Vagina (tissue), 2 donors: ENCODE measurements at places on chromosomes 12 and 14.

GRCh38 chr12:116528498-116528897, 30.7 kb upstream of the MAP1LC3B2 start:
- no peaks in the 10 kb centered on the region for H3K36me3 ChIP-seq
- no peak for DNase-seq
- peak overlapping the region; percentile 49 for H3K27ac ChIP-seq
- H3K4me1 ChIP-seq: peaks cover 71% of the 10 kb centered on the region
- no peaks in the 10 kb centered on the region for H3K27me3 ChIP-seq

DNA sequence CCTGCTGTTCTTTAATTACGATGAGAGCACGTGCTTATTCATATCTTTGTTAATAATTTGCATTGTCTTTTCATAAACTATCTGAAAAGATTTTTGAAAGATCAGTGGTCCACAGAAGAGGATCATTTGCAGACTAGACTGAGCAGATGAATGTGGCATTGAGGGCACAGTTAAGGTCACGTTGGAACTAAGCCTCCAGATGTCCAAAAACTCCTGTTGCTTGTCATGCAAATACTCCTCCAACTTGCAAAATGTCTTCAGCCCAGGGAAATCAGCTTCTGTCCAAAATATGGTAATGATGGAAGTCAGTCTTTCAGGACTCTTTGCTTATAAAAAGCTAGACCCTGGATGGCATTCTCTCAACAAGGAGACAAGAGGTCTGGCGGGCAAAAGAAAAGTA, 201.6 kb upstream of the TMEM260 start:
- H3K27me3 ChIP-seq: no peaks in the 10 kb centered on the region
- DNase-seq: no peak
- H3K27ac ChIP-seq: peak overlapping the region; percentile 70

DNA sequence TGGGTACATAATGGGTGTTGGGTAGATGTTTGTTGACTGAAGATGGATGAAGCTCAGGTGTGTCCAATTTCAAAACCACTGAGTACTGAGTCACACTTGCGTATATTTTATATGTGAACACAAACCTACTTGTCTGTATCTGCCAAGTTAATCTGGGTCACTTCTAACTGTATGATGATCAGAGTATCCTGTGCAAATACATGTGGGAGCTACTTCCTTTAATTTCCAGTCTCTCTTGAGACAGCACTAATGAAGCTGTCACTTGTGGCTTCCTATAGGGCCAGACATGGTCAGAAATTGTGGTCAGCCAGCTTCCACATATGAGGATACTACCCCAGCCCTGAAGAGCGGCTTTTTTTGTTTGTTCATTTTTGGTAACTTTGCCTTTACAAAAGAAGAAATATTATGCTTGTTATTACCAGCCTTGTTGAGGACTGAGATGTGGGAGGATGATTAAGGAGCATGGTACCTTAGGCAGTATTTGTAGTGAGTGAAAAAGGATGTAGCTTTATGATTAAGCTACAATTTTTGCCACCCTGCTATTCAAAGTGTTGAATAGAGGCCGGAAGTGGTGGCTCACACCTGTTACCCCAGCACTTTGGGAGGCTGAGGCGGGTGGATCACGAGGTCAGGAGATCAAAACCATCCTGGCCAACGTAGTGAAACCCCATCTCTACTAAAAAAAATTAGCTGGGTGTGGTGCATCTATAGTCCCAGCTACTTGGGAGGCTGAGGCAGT, 32.4 kb downstream of the PLXNC1 start:
- H3K36me3 ChIP-seq: no peaks in the 10 kb centered on the region
- H3K27me3 ChIP-seq: no peaks in the 10 kb centered on the region
- no peaks in the 10 kb centered on the region for H3K4me1 ChIP-seq
- no peak overlapping the region for H3K4me3 ChIP-seq

GRCh38 chr12:49264873-49265792, at the start of gene TUBA1C:
TSS of gene TUBA1C (plus strand) at chr12:49265082. CDS start at chr12:49265182, 100 bp downstream.
- H3K4me1 ChIP-seq: peaks cover 42% of the 10 kb centered on the region
- no peaks in the 10 kb centered on the region for H3K27me3 ChIP-seq
- peaks cover 7% of the 10 kb centered on the region for H3K36me3 ChIP-seq
- H3K27ac ChIP-seq: peak within 1 kb of the TSS; percentile 96
- H3K4me3 ChIP-seq: peak within 1 kb of the TSS; percentile 98
- DNase-seq: no peak

GRCh38 chr14:98022541-98023520, 1225.6 kb downstream of the VRK1 start:
- no peak overlapping the region for H3K27ac ChIP-seq
- H3K4me3 ChIP-seq: no peak overlapping the region
- no peaks in the 10 kb centered on the region for H3K4me1 ChIP-seq
- H3K27me3 ChIP-seq: no peaks in the 10 kb centered on the region
- DNase-seq: no peak

DNA sequence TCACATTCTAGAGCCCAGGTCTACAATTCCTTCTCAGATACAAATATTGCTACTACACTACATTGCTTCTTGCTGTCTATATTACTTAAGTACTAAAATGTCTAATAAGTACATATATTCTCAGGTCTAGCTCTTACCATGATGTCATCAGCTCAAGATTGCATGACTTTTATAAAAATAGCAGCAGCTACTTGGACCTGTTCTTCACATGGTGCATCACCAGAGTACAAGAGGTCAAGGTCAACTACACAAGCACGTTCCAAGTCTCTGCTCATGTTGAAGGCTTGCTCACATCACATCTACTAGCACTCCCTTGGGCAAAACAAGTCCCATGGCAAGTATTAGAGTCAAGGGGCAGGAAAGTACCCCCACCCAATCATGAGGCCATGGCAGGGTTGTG, 465.6 kb downstream of the MED13L start:
- DNase-seq: no peak
- peaks cover 9% of the 10 kb centered on the region for H3K4me1 ChIP-seq
- no peaks in the 10 kb centered on the region for H3K27me3 ChIP-seq

DNA sequence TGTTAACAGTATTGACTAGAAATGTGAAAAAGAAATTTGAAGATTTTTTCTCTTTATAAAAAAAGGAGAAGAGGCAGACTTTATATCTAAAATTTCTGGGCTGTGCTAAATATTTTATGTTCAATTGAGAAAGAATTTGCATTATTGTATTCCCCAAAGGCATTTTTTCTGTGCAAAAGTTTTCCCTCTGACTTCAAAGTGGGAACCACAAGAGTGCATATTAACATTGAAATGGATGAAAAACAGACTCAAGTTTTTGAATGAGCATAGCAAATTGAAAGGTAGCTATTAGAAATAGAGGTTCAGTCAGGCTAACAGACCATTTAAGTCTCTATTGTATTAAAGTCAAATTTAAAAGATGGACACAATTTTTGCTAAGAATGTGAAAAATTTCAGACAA, 95.2 kb downstream of the RASSF9 start:
- H3K36me3 ChIP-seq: no peaks in the 10 kb centered on the region
- no peaks in the 10 kb centered on the region for H3K27me3 ChIP-seq
- DNase-seq: no peak
- no peak overlapping the region for H3K4me3 ChIP-seq

DNA sequence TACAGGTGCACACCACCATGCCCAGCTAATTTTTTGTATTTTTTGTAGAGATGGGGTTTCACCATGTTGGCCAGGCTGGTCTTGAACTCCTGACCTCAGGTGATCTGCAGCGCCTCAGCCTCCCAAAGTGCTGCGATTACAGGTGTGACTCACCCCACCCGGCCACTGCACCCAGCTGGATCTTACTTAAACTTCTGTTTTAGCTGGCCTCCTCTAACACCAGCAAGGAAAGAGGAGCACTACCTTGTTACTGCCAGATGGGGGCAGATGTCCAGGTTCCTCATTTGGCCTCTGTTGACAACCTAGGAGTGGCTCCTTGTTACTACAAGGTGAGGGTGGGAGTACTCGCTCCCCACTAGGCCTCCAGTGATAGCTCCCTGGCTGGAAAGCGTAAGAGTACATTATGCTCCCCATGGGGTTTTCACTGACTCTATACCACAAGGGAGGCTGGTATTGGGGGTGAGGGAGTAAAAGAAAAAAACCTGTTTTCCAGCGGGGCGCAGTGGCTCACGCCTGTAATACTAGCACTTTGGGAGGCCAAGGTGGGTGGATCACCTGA, 13.2 kb upstream of the ARF6 start:
- H3K36me3 ChIP-seq: no peaks in the 10 kb centered on the region
- H3K27me3 ChIP-seq: no peaks in the 10 kb centered on the region
- H3K4me3 ChIP-seq: no peak overlapping the region

DNA sequence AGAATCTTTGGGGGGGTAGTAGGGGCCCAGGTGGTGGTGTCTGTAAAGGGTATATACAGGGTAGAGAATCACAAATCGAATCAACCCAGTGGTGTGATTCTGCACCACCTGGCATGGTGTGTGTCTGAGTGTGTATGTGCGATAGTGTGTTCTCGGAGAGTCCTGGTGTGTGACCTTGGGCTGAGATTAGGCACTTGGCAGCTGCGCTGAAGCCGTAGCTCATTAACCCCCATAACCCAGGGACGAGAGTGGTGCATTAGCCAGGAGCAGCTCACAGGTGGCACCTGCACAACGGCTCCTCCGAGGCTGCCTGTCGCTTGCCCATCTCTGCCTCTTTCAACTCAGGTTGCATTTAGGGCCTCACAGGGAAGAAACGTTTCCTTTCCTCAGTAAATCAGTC, 15.6 kb upstream of the TESC start:
- H3K27ac ChIP-seq: no peak overlapping the region
- DNase-seq: no peak
- no peak overlapping the region for H3K4me3 ChIP-seq
- H3K4me1 ChIP-seq: no peaks in the 10 kb centered on the region

- H3K4me1 ChIP-seq: peaks cover 9% of the 10 kb centered on the region
- H3K27ac ChIP-seq: no peak overlapping the region
- no peaks in the 10 kb centered on the region for H3K27me3 ChIP-seq
- H3K36me3 ChIP-seq: no peaks in the 10 kb centered on the region
- H3K4me3 ChIP-seq: no peak overlapping the region
Measured at GRCh38 chr12:118346895-118347294, 25.8 kb downstream of the TAOK3 start.

DNA sequence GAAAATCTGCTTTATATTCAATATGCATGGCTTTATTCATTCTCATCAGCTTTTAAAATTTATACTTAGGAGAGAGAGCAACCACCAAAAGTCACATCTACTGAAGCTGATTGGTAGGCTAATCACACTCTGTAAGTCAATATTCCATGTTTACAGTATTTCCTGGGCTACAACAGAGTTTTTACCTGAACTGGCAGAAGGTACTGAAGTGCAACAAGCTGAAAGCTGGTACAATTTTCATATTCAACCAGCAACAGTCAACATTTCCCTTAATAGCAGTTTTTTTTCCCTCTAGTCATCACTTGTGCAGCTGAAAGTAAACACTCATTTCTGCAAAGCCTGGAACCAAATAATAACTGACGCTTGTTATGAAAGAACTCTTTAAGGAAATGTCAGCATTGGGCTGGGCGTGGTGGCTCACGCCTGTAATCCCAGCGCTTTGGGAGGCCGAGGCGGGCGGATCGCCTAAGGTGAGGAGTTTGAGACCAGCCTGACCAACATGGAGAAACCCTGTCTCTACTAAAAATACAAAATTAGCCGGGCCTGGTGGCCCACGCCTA, 12.9 kb downstream of the BRAP start:
- DNase-seq: no peak
- no peaks in the 10 kb centered on the region for H3K36me3 ChIP-seq
- no peak overlapping the region for H3K4me3 ChIP-seq
- H3K27ac ChIP-seq: no peak overlapping the region
- no peaks in the 10 kb centered on the region for H3K4me1 ChIP-seq
- no peaks in the 10 kb centered on the region for H3K27me3 ChIP-seq

- H3K36me3 ChIP-seq: peaks cover 34% of the 10 kb centered on the region
- no peaks in the 10 kb centered on the region for H3K27me3 ChIP-seq
- no peak overlapping the region for H3K4me3 ChIP-seq
Measured at GRCh38 chr12:124379938-124380754, 85.3 kb downstream of the RFLNA start.

- H3K27me3 ChIP-seq: no peaks in the 10 kb centered on the region
- peak overlapping the region; percentile 99 for H3K27ac ChIP-seq
- H3K4me1 ChIP-seq: peaks cover 68% of the 10 kb centered on the region
- DNase-seq: no peak
Measured at GRCh38 chr14:100241279-100241678, 2.3 kb downstream of the YY1 start.

DNA sequence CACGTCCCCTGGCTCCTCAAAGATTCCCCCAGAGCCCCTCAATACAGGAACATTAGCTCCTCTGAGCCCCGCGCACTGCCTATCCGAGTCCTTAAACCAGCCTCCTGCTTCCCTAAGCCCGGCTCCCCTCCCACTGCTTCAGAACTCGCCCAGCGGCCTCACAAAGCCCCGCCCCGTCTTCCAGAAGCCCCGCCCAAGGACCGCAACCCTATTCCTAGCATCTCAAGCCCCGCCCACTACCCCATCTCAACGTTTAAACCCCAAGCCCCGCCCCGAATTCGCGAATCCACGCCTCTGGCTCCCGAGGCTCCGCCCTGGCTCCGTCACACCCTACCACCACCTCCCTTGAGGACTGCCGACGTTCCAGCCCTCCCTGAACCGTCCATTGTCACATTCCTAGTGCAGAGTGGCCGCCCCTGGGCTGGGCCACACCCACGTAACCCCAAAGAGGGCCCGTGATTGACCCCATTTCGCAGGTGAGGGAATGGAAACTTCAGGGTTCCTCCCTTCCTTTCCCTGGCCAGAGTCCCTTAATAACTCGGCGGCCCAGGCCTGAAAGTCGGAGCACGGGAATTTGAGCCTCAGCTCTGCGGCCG, 646 bp upstream of the CORO1C start:
- no peaks in the 10 kb centered on the region for H3K27me3 ChIP-seq
- peak; percentile 99 for DNase-seq
- H3K4me1 ChIP-seq: peaks cover 38% of the 10 kb centered on the region
- no peaks in the 10 kb centered on the region for H3K36me3 ChIP-seq

DNA sequence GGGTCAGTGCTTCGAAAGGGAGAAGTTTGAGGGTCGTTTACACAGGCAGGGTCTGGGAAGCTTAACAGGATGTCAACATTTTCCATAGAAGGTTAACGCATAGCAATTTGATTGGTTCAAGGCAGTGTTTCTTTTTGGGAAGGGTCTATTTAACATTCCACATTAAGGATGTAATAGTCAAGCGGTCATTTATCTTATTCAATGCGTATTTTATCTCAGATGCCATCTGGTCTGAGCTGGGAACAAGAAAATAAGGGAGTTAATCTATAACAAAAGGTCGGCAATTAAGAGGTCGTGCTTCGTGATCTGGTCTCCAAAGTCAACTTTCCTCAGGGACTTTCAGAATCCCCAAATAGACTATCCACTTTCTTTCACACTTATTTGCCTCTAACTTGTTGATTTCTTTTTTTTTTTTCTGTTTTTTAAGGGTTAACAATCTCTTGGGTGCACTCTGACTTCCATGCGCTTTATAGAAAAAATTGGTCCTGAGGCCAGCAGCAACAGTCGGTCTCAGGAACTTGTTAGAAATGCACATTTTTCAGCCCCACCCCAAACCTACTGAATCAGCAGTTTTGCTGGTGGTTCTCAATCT, 550 bp upstream of the RESF1 start:
- H3K27ac ChIP-seq: peak overlapping the region; percentile 89
- peak overlapping the region; percentile 75 for H3K4me3 ChIP-seq
- no peaks in the 10 kb centered on the region for H3K27me3 ChIP-seq

DNA sequence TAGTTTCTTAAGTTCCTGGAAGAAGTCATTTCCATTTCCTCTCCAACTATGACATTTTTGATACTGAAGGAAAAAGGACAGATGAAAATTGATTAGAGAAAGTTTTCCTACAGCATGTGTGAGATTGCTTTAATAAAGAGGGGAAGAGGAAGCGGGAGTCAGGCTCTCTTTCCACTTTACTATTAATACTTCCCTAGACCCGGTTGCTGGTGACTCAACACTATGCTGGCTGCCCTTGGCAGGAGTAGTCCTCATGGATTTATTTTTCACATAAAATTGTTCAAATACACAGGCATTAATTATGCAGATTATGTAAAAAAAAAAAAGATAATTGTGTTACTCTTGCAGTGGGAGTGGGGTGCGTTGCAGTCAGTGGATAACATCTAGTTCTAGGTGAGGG, 293.4 kb downstream of the EGLN3 start:
- DNase-seq: no peak
- H3K27ac ChIP-seq: no peak overlapping the region
- no peaks in the 10 kb centered on the region for H3K36me3 ChIP-seq
- no peaks in the 10 kb centered on the region for H3K4me1 ChIP-seq
- no peaks in the 10 kb centered on the region for H3K27me3 ChIP-seq
- no peak overlapping the region for H3K4me3 ChIP-seq
